Common myeloid progenitor, CD34-positive (primary cell): ENCODE measurements at places on chromosomes 2 and 18.

GRCh38 chr2:197307236-197307932, 3.2 kb downstream of the ANKRD44 start:
- peak; percentile 73 for DNase-seq

- DNase-seq, result no peak
Observed at GRCh38 chr2:10494351-10495066, 46.4 kb upstream of the ODC1 start.

GRCh38 chr2:240369801-240370585, 65.5 kb upstream of the GPC1 start:
- DNase-seq, result no peak

- DNase-seq, result no peak
Observed at GRCh38 chr2:150109028-150109427, 378.4 kb downstream of the RND3 start.

DNA sequence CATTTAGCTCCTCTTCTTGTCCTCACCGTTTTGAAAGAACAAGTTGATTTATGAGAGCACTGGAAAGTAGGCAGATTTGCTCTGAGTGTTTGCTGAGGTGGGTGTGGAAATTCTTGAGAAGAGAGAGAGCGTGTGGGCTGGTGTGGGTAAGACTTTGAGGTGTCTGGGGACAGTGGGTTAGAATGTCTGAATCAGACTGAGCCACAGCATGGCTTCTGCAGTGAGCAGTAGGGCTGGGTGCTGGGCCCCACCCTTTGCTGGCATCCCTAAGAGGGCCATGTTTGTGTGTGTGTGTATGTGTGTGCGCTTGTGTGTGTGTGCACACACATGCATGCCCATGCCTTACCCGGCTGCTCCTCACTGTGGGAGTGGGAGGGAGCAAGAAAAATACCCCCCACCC, 63.7 kb downstream of the COPS8 start:
- DNase-seq, result no peak

DNA sequence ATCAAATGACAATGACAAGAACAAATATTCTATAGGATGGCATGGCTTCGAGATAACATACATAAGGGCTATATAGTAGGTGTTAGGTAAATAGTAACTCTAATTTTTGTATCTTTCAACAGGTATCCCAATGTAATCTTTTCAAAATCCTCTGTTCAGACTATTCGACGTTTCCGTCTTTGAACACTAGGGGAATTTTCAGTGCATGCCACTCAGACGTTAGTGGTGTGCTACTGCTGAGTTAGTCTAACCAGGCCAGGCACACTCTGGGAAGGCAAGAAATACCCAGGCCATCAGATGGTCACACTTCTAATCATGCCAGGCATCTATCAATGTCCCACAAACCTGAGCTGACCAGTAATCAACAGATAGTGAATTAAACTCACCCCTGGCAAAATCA, 14.6 kb upstream of the CREG2 start:
- no peak for DNase-seq

DNA sequence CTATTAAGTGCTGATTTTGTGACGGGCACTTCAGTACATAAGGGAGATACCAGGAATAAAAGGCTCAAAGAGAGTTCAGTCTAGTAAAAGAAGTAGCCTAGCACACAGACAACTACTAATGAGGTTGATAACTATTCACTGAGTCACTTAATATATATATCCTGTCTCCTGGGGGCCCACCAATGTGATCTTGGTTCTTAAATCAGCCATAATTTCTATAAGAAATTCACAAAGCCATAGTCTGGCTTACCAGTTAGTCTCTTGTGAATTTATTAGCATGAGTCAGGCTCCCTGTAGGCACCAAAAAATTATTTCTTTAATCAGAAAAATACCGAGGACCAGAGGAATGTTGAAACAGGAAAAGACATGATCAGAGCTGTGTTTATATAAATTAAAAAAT, 10.4 kb downstream of the KCNE4 start:
- no peak for DNase-seq

- no peak for DNase-seq
Observed at GRCh38 chr2:160303527-160303926, 103.5 kb upstream of the ITGB6 start.

- no peak for DNase-seq
Observed at GRCh38 chr2:207434899-207435465, 94.8 kb upstream of the CREB1 start.

DNA sequence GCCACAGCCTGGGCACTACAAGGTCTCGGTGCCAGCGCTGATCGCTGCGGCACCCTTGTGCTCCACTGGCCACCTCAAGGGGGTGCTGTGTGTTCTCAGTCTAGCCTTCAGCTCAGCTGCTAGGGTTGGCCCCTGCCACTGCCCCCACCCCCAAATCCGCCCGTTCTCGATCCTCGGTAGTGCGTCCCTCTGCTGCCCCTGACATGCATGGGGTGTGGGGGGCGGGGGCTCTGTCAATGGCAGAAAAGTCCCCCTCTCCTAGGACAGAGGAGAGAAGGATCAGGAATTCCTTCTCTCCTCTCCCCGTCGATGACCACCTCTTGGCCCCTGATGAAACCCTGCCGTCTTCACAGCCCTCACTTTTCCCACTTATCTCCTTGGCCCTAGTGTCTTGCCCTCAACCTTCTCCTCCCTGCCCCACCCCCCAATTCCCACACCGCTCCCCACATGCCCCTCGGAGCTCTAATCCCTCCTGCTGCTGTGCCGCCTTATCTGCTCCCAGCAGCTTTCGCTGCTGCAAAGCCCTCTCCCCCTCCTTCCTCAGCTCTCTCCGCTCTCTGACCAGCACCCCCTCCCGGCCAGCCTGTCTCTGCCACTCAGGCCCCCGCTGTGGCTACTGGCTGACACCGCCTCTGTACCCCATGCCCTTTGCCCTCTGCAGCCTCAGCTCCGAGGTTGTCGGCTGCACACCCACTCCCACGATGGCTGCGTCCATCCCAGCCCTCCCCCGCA, 4.3 kb upstream of the ASIC4 start:
- DNase-seq, result peak; percentile 79

DNA sequence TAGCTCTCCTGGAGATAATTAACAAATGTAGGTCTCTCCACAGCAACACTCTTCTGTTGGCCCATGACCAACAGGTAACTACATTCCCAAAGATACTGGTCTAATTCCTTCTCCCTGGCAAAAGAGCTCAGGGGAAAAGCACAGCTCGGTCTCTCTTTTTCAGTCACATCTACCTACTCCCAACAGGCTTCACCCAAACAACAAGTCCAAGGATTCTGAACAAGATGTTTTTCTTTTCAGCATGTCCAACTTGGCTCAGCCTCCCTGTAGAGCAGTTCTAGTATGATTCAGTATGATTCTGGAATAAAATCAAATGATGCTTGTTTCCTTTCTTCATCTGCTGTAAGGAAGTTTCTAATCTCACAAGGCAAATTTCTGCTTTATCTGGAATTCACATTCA, 1704.8 kb upstream of the PIK3C3 start:
- no peak for DNase-seq

GRCh38 chr18:45626330-45627203, 11.3 kb downstream of the SLC14A2 start:
- DNase-seq, result no peak

DNA sequence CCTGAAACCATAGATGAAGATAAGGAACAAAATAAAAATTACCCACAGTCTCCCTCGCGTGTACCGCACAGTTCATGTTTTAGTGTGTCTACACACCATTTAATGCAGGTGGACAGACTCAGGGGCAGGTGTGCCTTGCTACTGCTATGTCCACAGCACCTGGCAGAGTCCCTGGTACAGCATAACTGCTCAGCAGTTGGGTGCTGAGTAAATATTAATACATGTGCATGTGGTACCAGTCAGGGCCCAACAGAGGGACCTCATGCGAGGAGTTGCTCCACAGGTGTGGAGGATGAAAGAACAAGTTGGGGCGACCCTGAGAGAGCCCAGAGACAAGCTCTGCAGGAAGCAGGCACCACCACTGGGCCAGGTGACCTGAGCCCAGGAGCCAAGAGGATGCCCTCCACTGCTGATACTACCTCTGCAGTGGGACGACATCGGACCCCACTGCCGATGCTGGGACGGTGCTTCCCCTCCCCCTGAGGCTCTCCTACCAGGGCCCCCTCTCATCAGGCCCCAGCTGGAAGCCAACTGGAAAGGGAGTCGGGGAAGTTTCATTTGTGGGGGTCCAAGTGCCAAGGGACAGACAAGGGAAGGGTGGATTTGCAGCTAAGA, 100.8 kb downstream of the NEDD4L start:
- no peak for DNase-seq

DNA sequence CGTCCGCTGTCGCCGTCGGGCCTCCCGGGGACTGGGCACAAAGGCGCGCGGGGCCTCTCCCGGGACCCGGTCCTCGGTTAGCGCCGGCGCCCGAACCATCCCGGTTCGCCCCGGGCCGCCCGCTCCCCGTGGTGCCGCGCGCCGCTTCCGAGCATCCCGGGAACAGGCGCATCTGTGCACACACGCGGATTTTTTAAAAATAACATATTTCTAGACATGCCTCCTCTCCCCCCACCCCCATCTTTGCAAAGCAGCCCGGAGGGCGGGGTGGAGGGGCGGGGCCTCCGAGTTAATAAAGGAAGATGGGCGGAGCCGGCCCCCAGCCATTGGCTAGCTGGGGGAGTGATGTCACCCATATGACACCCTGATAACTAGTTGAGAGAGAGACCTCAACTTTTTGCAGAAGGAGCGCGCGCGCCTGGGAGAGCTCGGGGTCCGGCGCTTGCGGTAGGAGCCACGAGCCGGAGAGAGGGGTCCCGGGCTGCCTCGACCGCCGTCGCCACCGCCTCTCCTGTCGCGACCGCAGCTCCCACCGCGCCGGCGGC, at the start of gene SOX11:
TSS of gene SOX11 (plus strand) at position 400 of the 545 bp plus-strand sequence. CDS start 338 bp downstream, outside the sequence.
- peak; percentile 43 for DNase-seq

DNA sequence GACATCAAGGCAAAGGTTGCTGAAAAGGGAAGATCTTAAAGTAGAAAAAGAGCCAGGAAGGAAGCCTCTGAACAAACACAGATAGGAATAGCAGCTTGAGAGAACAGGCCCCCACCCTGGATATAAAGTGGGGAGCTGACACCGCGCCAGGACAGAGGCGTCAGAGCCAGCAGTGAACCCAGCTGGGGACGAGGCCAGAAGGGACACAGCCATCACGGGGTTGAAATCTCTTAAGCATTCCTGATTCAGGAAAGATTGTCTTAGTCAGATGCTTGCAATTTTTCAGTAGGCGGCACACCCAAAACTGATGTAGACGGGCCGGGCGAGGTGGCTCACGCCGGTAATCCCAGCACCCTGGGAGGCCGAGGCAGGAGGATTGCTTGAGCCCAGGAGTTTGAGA, 93.8 kb upstream of the PHLPP1 start:
- no peak for DNase-seq

- no peak for DNase-seq
Observed at GRCh38 chr18:39951142-39951720, 2003.8 kb upstream of the PIK3C3 start.

- no peak for DNase-seq
Observed at GRCh38 chr2:31413862-31414550, 536 bp downstream of the XDH start.

DNA sequence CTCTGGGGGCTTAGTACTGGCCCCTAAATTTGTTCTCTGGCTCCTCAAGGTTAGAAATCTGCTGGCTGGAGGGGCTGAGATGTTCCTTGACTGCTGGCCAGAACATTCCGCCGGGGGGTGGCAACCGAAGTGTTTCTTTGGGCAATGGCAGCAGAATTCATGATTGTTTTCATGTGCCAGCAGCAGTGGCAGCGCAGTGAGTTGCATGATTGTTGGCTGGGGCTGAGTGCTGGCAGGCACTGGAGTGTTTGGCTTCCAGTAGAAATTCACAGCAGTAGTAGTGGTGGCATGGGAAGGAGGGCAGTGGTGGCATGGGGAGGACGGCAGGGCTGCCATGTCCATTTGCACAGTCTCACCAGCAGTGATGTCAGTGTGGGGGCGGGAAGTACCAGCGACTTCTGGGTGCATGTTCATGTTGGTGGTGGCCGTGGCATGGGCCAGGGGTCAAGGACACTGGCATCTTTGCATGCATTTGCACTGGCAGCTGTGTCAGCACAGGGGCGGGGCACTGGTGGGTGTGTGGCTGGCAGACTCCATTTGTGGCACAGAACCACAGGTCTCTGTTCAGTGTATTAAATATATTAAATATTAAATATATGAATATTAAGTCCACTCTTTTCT, 130.6 kb upstream of the CDH7 start:
- DNase-seq, result no peak

DNA sequence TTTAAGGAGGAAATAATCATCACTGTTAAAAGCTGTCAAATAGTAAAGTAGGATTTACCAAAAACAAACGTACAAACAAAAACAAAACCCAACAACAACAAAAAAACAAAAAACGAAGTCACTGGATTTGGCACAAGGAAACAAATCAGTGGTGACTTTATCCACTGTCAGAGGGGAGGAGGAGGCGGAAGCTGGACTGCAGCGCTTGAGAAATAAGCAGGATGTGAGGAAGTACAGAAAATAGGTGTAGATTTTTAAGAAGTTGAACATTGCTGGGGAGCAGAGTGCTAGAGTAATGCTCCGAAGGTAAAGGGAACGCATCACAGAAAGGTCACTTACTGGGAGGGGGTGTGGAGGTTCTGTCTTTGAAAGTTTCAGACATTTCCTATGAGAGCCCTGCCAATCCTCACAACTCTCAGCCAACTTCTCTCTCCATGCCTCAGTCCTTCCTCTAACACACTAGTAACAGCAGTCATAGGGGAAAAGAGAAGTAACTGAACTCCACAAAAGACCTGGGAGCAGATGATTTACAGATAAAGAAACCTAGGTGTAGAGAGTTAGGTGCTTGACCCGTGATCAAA, 220.2 kb upstream of the SMAD7 start:
- no peak for DNase-seq

DNA sequence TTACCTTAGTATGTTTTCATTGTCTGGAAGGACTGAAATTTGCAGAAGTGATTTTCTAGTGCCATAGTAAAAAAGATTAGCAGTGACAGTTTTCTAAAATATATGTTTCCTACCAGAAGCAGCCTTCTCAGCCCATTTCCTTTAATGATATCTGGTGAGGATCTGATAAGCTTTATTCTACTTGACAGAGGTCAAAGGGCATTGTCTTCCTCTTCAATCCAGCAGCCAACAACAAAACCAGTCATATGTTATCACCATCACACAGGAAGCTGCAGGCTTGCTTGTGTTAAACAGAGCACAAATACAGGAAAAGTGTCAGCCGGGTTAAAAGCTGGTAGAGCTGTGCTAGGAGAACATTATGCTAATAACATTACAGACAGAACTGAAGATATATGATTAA, 35.6 kb upstream of the ZSWIM2 start:
- peak; percentile 99 for DNase-seq

- no peak for DNase-seq
Observed at GRCh38 chr2:98632351-98632750, 24.0 kb downstream of the UNC50 start.

DNA sequence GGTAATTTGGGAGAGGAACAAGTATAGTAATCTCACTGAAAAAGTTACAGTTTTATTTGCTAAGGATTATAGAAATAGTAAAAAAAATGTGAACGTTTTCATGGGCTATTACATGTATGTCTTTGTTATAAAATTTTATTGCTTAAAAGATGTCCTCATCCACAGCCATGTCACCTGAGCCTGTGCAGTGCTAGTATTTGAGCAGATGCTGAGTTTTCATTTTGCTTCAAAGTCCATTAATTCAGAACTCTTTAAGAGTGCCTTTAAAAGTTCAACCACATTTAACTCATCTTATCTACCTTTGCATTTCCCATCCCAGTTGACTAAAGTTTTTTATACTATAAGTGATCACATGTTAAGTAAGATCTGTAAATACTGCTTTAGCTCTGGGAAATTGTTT, 52.6 kb downstream of the DPP10 start:
- no peak for DNase-seq

- no peak for DNase-seq
Observed at GRCh38 chr2:45180779-45181178, 171.5 kb upstream of the SIX2 start.

GRCh38 chr2:110804915-110805314, 72.5 kb downstream of the ACOXL start:
- DNase-seq, result peak; percentile 96

- DNase-seq, result peak; percentile 10
Observed at GRCh38 chr2:119523952-119524694, at the start of gene SCTR. Gene SCTR (minus strand): TSS chr2:119524483. CDS start chr2:119524226, 257 bp downstream.
